ENCODE measurements at places on chromosomes 16 and 17. TPM values are rescaled to one million over a fixed set of nuclear protein-coding genes. Genes with fewer than 3 reads are reported as not detected.

- no peak for DNase-seq
Observed at GRCh38 chr17:81095383-81095762, 60.4 kb downstream of the BAIAP2 start.

KRTAP4-5 gene
- total RNA-seq, result not detected

GRCh38 chr17:58172369-58173071 is 5.7 kb downstream of the OR4D2 start:
- DNase-seq, result no peak

CAPN15 gene
- total RNA-seq, result 13.1 TPM

DHRS7C gene
- 21.5 TPM for total RNA-seq

- DNase-seq, result no peak
Observed at GRCh38 chr16:82440336-82440735, 186.4 kb upstream of the CDH13 start.

DNA sequence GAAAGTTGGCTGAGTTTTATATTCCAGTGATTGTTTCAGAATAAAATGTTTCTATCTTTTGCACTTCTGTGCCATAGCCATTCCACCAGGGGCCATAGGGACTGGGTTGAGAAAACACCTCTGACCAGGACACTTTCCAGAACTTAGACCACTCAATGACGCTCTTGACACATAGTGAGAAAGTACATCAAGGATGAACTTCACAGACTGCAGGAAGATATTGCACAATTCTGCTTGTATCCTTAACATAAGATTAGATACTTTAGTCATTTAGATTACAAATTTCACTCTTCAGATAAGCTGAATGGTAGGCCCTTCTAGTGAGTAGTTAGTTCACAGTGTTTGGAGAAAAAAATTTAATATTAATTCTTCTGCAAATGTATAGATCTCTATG is 13.0 kb upstream of the MPHOSPH6 start:
- DNase-seq, result no peak

CETP gene
- 0.23 TPM for total RNA-seq

GRCh38 chr17:44919885-44920564 is 4.7 kb upstream of the GFAP start:
- DNase-seq, result peak; percentile 80

- DNase-seq, result no peak
Observed at GRCh38 chr17:43543771-43544575, 2.2 kb downstream of the ETV4 start.

C16orf54 gene
- total RNA-seq, result 3.3 TPM

DNA sequence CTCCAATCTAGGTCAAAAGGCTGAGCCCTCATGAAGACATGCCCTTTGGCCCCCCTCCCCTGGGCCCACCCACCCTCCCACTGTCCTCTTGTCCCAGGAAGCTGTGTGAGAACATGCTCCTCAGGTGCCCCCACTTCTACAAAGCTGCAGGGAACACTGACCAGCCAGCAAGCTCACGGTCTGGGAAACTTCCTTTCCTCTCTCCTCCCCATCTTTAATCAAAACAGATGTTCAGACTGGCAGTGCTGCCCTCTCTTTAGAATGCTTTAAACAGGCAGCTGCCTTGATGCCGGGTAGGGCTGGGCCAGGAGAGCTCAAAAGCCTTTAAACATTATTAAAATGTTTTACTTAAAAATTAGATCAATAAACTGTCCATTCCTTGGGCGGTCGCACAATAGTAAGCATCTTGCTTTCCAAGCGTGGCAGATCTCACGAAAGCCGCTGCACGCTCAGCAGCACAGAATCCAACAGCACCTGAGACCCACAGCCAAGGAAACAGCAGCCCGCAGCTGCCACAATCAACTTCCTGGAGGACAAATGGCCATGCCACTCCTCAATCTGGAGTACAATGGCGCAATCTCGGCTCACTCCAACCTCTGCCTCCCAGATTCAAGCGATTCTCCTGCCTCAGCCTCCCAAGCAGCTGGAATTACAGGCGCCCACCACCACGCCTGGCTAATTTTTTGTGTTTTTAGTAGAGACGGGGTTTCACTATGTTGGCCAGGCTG is 399.2 kb downstream of the SLC39A11 start:
- no peak for DNase-seq

- no peak for DNase-seq
Observed at GRCh38 chr16:11151156-11151884, 104.7 kb downstream of the SOCS1 start.

GRCh38 chr16:29779474-29779873 is 1.4 kb downstream of the ZG16 start:
- no peak for DNase-seq

DNA sequence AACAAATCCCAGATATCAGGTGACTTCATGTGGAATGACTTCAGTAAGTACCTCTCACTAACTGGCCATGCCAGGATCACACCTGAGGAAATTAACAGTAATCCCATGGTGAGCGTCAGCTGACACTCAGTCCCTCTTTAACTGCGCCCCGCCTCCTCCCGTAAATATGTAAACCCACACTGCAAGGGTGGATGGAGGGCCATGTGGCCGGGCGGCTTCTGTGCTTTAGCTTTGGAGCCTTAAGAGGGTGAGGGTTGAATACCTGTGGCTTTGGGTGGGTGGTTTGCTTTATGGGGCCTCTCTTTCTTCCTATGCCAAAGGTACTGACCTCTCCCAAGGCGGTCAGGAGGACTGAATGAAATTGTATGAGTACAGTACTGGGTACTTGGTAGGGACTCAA is 141.7 kb downstream of the MRM1 start:
- DNase-seq, result no peak

DNA sequence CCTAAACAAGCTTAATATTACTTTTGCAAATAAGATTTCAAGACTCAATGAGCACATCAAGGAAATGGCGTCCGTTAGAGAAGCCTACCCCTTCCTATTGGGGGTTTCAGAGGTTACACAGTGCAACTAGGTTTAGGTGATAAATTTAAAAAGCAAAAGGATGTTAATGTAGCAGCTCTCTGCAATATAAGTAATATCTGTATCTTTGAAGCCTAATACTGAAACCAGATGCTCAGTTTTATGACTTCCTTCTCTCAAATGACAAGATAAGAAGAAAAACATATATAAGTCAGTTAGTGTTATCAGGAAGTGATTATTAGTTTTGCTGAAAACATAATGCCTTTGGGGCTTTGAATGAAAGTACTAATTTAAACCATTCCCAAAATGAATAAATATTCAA is 54.3 kb upstream of the MED13 start:
- DNase-seq, result no peak

DNA sequence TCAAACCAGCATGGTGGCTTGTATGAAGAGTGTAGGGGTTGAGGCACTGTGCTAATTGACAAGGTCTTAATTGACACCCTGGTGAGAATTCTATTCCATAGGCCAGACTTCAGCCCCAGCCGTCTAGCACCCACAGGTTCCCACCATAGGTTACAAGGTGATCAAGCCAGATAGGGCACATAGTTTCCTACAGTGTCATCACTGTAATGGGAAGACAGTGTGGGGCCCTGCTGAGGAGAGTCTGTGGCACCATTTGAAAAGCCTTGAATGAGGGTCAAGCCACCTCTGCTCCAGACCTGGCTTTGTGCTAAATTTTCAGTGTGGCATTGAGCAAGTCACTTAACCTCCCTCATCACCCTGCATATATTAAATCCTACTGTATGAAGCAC is 36.2 kb downstream of the YPEL2 start:
- DNase-seq, result no peak

DNA sequence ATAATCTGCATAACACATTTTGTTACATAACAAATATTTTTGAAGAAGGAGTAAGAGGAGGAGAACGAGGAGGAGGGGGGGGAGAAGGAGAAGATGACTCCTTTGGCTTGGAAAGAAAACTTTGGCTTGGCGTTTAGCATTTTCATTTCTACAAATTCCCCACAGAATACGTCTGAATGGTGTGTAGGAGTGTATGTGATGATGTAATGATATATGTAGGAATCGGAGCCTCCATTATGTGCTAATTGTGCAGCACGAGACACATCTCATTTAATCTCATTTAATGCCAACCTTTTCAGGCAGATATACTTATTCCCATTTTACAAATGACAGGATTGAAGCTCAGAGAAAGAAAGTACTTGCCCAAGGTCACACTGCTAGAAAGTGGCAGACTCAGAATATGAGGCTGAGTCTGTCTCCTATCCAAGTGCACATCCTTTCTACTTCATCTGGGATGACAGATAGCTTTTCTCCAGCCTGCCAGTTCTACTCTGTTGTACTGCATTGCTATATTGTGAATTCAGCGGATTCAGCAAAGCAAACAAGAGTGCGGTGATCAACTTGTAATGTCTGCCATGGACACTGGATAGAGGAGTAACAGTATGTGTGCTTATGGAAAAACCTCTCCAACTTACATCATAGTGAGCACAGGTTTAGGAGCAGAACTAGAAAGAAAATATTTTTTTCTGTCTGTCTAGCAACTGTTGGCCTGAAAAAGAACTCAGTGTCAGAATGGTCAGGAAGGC is 10.4 kb upstream of the SLC47A2 start:
- no peak for DNase-seq

GRCh38 chr17:40399185-40399584 is 18.5 kb downstream of the TOP2A start:
- DNase-seq, result no peak

TSNAXIP1 gene
- 0.37 TPM for total RNA-seq

DNA sequence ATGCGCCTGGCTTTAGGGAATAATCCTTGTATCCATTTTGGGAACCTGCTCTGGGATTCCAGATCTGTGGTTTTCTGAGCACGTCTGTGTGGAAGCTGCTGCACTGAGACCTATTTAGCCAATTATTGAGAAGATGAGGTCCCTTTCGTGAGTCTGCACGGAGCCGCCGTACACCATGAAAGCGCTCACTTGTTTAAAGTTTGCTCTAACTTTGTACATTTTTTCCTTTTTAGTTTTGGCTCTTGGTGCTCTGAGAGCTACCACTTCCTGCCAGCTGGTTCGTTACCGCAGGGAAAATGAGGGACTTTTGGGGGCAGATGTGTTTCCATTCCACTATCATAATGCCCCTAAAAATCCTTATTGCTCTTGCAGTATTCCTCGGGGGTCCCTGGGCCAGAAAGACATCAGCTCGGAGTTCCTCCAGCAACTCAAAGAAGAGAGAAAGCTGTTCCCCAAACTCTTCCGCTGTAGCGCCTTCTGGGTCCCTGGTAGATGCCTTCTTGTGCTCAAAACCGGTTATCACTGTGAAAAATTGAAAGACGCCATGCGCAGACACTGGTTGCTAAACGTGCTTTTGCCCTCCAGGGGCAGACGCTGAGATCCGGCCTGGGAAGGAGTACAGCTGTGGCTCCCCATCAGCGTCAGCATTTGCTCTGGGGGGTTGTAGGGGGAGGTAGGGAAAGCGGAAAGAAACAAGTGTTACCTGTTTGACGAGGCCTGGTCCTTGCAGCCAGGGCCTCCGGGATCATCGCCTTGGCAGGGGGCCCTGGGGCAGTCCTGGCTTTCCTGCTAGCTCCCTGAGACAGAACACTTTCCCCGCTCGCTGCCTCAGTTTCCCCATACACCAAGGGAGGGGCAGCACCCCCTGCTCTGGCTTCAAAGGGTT is 238.1 kb downstream of the MRTFB start:
- no peak for DNase-seq

SPATA2L gene
- 2.8 TPM for total RNA-seq

C16orf74 gene
- total RNA-seq, result 1.8 TPM

DNA sequence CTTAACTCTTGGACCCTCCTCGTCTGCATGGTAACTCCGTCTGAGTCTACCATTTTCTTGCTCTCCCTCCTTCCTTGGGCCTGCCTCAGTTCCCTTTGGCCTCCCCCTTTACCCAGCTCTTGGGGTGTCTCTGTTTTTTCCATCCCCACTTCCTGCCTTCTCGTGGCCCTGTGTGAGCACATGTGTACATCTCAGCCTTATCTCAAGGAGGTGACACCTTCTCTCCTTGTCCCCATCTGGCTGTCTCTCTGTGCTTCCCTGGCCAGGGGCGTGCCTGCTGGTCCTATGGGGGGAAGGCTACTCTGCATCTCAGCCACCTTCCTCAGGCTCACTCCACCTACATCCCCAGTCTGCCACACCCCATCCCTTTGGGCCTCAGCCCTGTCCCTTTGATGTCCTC is 6.6 kb downstream of the CTF1 start:
- no peak for DNase-seq

STAC2 gene
- total RNA-seq, result 0.87 TPM

LPO gene
- total RNA-seq, result not detected

- DNase-seq, result peak; percentile 90
Observed at GRCh38 chr17:42517516-42517915, 18.5 kb upstream of the NAGLU start.

DNA sequence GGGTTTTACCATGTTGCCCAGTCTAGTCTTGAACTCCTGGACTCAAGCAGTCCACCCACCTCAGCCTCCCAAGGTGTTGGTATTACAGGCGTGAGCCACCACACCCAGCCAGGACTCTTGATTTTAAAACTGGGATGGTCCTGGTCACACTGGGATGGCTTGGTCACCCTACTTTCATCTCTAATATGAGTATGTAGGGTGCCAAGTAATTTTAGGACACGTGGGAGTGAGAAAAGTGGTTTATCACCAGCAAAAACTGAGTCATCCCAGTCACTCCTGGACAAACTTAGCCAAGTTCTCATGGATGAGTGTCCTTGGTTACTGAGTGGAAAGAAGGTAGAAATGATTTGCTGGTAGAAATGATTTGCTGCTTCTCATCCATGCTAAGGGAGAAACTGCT is 9.9 kb downstream of the CLEC19A start:
- DNase-seq, result no peak

NXPH3 gene
- total RNA-seq, result 3.0 TPM

GRCh38 chr16:84379008-84379708 is 10.8 kb downstream of the ATP2C2 start:
- DNase-seq, result no peak

TBC1D3C gene
- not detected for total RNA-seq

DNA sequence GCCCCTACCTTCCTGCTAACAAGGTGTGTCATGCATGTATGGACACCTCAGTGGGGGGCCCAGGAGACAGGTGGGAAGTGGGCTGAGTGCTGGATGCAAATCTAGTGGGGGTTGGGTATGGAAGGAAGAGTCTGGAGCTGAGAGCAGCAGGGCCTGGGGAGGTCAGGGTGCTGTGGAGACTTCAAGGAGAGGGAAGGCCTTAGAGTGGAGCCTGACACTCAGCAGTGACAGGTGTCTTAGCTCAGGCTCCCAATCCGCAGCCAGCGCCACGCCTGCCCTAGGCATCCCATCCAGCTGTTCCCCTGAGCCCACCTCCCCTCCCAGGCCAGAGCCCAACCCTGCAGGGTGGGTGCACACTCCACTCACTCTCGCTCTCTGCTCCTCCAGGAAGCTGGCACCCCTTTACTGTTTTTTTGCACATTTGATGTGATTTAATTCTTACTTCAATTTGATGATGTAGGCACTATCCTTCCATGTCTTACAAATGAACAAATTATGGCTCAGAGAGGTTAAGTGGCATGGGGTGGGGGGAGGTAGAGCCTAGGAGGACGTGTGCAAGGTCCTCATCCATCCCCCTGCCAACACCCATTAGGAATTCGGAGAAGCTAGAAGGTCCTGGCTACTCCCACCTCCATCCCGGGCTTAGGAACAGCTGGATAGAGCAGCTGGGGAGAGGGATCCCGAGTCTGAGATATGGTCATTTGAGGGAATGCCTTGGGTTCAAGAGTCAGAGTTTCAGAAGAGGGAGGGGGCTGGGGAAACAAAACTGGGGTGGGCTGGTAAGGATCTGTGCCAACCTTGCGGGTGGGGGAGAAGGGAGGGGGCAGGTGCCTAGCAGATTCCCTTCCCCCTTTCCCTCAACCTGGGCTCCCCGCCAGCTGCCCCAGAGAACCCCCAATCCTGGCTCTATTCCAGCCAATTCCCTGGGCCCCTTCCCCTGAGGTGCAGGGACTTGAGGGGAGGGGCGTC is 2.1 kb downstream of the FAM171A2 start:
- no peak for DNase-seq

- no peak for DNase-seq
Observed at GRCh38 chr17:28667870-28668269, 5.9 kb downstream of the SUPT6H start.

- peak; percentile 26 for DNase-seq
Observed at GRCh38 chr16:82456683-82457082, 170.1 kb upstream of the CDH13 start.
